ENCODE measurements at places on chromosomes 6 and 20. TPM values are rescaled to one million over a fixed set of nuclear protein-coding genes. Genes with fewer than 3 reads are reported as not detected.

- DNase-seq = no peak
Measured at GRCh38 chr20:37395921-37396415, 50.0 kb downstream of the SRC start.

DNA sequence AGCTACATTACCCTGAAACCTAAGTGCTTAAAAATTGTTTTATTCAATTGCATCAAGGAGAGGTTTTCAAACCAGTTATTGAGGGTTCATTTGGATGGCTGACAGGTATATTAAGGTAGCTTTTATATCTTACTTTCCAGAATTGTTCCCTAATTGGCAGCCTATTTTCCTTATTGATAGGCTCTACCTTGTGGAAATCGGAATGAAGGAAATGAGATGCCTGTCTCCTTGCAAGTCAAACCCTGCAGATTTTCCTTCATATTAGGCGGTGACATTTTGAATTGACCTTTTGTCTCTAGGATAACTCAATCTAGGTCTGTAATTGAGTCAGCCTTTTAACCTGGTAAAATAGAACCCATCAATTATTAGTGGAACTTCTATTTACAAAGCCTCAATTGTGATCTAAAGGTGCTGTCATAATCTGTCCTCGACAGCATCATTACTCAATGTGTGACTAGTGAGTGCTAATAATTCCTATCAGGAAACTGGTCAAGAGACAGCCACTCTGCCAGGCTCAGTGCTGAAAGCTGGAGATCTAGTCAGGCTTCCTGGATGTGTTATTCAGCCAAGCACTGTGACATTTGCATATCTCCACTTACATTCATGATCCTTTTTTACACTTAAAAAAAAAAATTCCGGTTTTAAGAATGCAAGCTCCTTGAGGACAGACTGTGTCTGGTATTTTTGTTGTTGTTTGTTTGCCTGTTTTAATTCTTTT, 20.1 kb downstream of the OPRM1 start:
- no peak for DNase-seq

OOEP gene
- not detected for total RNA-seq

DNA sequence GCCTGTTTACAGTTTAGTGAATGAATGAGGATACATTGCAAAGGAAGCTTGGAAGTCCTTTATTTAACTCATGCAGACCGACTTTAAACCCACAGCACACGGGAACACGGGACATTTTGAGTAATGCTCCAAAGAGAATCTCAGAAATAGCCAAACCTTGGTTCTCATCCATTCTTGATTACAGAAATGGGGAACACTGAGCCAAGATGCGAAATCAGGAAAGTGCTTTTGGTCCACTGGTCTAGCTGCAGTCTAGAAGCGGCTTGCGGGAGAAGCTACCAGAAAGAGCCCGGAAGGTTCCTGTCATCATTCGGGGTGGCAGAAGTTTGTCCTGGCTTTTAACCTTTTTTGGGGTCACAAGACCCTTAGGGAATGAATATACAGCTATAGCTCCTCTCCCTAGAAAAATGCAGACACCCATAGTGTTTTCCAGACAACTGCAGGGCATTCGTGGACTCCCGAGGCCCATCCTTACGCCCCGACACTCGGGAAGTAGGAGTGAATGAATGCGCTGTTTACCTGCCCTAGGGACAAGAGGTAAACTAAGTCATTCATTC, 475 bp upstream of the TMEM181 start:
- DNase-seq = no peak

GINM1 gene
- total RNA-seq = 81.5 TPM

ADTRP gene
- not detected for total RNA-seq

DNA sequence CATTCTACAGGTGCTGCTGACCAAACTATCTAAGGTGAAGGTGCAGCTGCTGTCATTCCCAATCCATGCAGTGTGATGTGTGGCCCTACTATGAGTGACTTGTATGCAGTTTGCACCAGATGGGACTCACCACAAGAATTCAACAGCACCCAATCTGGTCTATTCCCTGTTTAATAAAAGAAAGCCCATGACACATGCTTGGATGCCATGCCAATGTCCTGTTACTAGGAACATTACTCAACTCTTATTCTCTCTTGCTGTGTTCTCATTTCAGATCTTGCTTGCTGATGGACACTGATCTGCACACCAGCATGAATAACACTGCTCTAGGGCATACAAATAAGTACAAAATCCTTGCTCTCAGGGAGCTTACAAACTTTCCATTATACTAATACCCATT, 221.6 kb upstream of the CDYL start:
- no peak for DNase-seq

GRCh38 chr20:43415661-43416430, 41.9 kb upstream of the SRSF6 start:
- DNase-seq = no peak

DNA sequence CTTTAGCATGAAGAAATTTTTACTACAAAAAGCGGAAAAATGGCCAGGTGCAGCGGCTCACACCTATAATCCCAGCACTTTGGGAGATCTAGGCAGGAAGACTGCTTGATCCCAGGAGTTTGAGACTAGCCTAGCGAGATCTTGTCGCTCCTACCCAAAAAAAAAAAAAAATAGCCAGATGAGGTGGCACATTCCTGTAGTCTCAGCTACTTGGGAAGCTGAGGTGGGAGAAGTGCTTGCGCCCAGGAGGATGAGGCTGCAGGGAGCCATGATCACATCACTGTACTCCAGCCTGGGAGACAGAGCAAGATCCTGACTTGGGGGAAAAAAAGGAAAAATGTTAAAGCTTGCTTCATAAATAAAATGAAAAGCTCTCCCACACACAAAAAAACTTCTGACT, 14.5 kb downstream of the NUDT3 start:
- no peak for DNase-seq

DNA sequence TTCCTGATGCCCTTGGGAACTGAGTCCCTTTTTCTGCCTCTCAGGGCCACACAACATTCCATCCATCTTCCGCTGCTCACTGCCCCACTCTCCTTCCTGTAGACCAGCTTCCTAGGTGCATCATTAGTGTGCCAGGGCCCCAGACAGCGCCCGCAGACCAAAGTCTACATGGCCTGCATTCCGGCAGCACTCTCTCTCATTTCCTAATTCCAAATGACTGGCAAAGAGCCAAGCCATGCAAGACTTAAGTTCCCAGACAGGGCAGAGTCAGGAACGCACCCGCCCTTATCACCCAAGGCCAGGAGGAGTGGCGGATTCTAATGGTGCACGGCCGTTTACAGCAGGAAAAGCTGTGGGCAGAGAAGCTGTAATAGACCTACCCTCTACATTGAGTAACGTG, 159.8 kb upstream of the ARID1B start:
- no peak for DNase-seq

DNA sequence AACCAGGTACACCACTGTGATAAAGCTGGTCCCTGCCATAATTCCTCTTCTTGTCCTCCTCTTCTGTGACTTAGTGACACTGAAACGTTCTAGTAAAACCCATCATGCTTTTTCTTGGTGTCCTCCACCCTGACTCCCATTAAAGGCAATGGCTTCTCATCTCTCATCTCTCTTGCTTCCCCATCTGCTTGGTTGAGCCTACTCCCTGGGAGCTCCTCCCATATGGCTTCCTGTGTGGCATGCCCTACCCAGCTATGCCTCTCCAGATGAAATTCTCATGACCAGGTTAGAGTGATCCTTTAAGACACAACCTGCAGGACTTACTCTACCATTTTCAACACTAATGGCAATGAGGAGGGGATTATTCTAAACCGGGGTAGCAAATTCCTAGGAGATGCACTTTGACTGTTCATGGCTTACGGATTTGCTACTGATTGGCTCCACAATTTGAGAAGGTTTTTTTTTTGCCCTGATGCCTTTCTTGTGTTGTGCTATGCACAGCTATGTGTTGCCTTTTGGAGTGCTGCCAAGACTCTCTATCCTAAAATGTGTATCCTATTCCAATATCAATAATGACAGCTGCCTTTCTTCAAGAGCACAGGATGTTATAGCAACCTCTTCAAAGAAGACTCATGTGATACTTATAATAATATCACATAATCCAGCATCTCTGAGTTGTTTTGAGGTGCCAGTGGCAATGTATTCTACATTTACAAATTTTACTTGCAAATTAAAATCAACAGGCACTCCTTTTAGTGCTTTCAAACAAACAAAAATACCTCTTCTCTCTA, 6.1 kb downstream of the SIRPG start:
- no peak for DNase-seq

DNA sequence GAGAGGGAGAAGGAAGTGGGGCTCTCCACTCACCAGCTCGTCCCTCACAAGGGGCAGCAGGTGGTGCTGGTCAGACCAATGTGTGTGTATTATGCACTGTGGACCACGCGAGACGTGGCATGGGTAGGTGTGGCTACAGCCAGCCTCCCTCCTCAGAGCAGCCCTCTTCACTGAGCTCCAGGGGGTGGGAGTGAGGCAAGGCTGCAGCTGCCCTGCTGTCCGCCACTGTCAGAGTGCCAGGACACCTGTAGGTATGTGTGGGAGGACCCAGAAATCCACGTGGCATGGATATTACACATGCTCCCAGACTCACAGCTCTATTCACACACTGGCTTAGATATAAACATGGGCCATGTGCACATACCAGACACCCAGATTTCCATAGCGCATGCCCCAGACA, 90.3 kb downstream of the VEGFA start:
- DNase-seq = no peak

CDH22 gene
- 0.48 TPM for total RNA-seq

- DNase-seq = no peak
Measured at GRCh38 chr20:52847731-52848359, 124.3 kb upstream of the TSHZ2 start.

GRCh38 chr20:62634330-62634967, 7.9 kb upstream of the SLCO4A1 start:
- no peak for DNase-seq

DNA sequence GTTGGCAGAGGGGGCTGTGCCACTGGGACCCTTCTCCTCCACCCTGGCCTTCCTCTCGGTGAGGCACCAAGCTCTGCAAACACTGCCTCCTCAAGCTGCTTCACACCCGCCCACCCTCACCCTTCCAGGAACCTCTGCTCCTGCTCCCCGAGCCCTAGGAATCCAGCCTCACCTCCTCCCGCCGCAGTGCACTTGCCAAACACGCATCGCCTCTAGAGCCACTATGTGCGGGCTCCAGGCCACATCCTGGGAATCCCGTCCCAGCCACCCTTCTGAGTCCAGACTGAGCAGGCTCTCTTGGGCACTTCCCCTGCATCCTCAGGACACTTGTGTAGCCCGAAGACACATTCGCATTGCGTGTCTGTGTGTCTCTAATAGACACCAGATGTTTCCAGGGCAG, 18.5 kb downstream of the PSMG4 start:
- peak; percentile 13 for DNase-seq

AKAP7 gene
- 25.3 TPM for total RNA-seq

DNA sequence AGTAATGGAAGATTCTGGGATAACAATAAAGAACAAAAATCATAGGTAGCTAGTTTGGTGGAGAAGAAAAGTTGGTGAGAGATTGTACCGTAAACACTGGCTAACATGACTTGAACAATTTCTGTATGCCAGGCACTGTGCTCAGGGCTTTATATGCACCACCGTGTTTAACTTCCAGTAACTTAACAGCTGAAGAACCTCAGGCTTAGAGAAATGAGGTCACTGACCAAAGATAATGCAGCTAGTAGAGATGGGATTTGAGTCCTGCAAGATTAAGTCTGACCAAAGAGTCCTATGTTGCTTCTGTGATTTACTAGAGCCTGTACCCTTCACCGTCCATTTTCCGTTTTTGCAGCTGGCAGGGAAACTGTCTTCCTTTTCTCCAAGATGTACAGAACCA, 2.7 kb downstream of the CSTF1 start:
- DNase-seq = no peak

DNA sequence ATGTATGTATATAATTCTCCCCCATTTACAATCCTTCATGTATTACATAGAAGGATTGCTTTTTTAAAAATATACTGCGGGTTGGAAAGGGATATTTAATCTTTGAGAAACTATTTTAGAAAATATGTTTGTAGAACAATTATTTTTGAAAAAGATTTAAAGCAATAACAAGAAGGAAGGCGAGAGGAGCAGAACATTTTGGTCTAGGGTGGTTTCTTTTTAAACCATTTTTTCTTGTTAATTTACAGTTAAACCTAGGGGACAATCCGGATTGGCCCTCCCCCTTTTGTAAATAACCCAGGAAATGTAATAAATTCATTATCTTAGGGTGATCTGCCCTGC, 3.6 kb downstream of the FOXC1 start:
- DNase-seq = no peak

DNA sequence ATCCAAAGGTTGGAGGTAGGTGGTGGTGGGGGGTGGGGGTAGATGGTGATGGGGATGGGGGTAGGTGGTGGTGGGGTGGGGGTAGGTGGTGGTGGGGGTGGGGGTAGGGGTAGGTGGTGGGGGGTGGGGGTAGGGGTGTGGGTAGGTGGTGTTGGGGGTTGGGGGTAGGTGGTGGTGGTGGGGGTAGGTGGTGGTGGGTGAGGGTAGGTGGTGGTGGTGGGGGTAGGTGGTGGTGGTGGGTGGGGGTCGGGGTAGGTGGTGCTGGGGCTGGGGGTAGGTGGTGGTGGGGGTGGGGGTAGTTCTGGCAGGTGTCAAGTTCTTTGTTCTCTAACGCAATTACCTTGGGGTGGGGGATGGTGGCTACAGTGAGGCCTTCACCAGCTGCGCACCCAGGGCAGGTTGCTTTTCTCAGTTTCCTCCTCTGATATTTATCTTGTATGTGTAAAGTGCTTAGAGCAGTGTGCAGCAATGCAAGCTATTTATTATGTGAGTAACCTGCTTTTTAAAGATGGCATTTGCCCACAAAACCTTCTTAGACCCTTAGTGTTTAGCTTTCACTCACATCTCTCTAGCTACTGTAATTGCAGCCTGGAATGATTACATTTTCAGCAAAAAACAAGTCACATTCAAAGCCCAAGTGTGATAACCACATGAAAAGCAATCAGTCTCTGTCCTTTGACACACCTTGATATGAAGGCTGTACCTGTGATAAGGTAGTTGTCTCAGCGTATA, 8.2 kb upstream of the CCDC167 start:
- DNase-seq = no peak

- no peak for DNase-seq
Measured at GRCh38 chr20:59141818-59142581, 21.6 kb upstream of the ZNF831 start.

GMNN gene
- total RNA-seq = 28.2 TPM

GRCh38 chr6:157246771-157247484, 76.4 kb downstream of the TMEM242 start:
- DNase-seq = no peak

IP6K3 gene
- not detected for total RNA-seq

ACTL10 gene
- total RNA-seq = not detected

DNA sequence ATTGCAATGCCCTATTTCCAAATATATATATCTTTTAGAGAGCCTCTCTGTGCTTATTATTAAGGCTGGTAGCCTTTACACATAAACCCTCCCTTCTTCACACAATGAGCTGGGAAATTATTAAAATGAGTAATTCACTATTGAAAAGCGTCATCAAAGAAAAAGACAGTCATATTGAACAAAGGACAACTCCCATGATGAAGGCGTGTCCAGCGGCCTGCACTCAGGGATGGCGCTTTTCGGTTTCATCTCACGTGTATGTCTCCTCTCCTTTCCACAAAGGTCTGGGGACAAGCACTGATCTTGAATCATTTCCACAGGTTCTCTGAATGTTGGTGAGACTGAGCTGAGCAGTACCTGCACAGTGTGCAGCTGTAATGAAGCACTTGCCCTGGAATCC, 3.5 kb downstream of the SERPINB9 start:
- no peak for DNase-seq

BTN3A1 gene
- total RNA-seq = 12.0 TPM
